ENCODE measurements at places on chromosomes 3 and 15. TPM values are rescaled to one million over a fixed set of nuclear protein-coding genes. Genes with fewer than 3 reads are reported as not detected.

DNA sequence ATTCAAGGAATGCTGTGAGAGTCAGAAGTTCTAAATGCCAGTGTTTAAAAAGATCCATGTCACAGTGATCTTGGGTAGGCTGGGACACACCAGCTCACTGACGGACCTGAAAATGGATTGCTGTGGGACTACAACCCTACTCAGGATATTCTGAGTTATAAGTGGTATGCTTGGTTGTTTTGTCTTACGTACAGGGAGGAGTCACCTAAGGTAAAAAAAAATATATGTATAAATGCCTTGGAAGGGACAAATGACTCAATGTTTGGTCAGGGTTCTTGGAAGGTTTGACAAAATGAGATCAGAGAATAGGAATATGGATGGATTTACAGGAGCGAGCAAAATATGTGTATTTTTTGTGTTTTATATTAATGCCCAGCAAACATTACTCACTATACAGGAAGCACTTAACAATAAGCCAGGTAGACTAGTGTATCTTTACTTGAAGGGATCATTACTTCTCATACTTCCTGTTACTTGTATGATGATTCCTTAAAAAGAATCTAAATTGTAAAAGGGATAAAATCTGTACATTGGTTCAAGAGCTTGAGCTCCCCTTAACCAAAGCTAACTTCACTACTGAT lies 767.3 kb downstream of the GBE1 start:
- DNase-seq: no peak

DNA sequence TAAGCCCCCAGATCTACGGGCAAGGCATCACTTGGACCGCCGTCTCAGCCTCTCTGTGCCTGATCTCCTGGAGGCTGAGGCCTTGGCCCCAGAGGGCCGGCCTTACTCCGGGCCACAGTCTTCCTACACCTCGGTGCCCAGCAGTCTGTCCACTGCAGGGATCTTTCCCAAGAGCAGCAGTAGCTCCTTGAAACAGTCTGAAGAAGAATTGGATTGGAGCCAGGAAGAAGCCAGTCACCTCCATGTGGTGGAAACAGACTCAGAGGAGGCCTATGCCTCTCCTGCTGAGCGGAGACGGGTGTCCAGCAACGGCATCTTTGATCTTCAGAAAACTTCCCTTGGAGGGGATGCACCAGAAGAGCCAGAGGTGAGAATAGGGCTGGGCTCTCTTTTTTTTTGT lies 67.0 kb downstream of the MCTP2 start:
- DNase-seq: no peak

- DNase-seq: no peak
Observed at GRCh38 chr3:174278094-174278493, 581.0 kb upstream of the NAALADL2 start.

- DNase-seq: no peak
Observed at GRCh38 chr15:100853676-100854440, 25.8 kb upstream of the ALDH1A3 start.

GRCh38 chr3:141795276-141795675 lies 32.1 kb downstream of the GRK7 start:
- DNase-seq: peak; percentile 46

GRCh38 chr3:12758025-12758781 lies 856 bp downstream of the TMEM40 start:
- no peak for DNase-seq

DNA sequence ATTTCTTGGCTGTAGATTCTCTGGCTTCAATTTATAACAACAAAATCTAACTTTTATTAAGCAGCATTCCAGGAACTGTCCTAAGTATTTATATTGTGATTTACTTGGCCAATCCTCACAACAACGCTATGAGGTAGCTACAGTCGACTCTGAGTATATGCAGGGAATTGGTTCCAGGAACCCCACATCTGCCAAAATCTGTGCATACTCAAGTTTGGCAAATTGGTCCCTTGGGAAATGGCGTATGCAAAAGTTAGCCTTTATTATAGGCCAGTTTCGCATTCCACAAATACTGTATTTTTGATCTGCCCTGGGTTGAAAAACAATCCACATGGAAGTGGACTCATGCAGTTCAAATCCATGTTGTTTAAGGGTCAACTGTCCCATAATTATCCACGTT lies 53.9 kb downstream of the RAP2B start:
- no peak for DNase-seq

DNA sequence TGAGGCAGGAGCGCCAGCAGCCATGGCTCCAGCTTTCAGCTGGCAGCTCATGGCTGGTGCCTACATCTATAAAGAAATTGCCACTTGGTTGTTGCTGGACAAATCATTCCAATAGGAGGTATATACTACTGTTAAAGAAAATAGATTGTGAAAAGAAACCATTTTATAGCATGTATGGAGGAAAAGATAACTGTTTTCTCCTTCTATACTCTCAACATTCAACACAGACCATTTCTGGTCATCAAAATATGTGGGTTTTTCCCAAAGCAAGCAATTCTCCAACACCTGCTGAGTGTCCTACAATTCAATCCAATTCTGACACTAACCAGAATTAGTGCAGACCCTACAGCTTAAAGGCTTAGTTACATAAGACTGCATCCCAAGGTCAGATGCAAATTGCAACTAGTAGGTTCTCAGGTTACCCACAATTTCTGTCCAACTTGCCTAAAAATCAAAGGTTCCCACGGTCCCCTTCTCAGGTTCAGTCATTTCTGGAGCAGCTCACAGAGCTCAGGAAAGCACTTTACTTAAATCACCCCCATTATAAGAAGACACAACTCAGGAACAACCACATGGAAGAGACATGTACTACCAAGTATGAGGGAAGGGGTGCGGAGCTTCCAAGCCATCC lies 42.4 kb upstream of the STRIT1 start:
- no peak for DNase-seq

- DNase-seq: no peak
Observed at GRCh38 chr3:21654241-21654640, 96.8 kb downstream of the ZNF385D start.

The C2CD4B gene
- 0.24 TPM for total RNA-seq

The ITPKA gene
- 14.9 TPM for total RNA-seq

The SCN11A gene
- total RNA-seq: 0.44 TPM
